ENCODE measurements at places on chromosomes 7 and 10.

DNA sequence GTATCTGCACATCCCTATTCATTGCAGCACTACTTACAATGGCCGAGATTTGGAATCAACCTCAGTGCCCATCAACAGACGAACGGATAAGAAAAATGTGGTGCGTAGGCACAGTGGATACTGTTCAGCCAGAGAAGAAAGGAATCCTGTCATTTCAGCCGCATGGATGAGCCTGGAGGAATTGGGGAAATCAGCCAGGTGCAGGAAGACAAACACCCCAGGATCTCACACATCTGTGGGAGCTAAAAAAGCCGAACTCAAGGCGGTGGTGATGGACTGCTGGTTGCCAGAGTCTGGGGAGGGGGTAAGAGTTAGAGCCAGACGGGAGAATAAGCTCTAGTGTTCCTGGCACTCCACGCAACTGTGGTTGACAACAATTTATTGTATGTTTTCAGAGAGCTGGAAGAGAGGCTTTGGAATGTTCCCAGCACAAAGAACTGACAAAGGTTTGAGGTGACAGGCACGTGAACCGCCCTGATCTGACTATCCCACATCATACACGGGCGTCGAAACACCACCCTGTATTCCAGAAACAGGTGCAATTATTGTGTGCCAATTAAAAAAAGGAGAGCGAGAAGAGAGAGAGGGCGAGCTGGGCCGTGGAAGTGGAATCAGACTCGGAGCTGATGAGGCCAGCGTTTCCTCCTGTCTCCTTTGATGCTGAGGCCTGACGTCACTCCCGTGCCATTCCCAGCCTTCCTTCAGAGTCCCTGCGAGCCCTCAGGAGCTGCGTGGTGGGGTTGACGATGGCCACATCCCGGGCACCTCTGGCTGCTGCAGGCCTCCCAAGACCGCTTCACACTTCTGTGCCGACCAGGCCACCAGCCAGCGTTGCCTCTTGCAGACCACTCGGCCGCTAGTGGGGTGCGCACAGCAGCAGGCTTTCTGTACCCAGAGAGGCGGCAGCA is 189.5 kb downstream of the DNAJB6 start:
- no peak for DNase-seq

GRCh38 chr10:94358480-94358879 is 4.3 kb downstream of the NOC3L start:
- DNase-seq, result no peak

- DNase-seq, result no peak
Measured at GRCh38 chr7:70881167-70881847, 250.6 kb upstream of the GALNT17 start.

- no peak for DNase-seq
Measured at GRCh38 chr10:12728494-12728893, 273.0 kb downstream of the CCDC3 start.

Data from activated CD4-positive, alpha-beta T cell treated with anti-CD3 and anti-CD28 coated beads, Interleukin-2, Interleukin-4, amounts not matched to agents 100 ng/mL and 50 ng/mL, durations not matched to agents 16 hours and 8 hours (primary cell).